ENCODE measurements at places on chromosomes 7 and 10.

DNA sequence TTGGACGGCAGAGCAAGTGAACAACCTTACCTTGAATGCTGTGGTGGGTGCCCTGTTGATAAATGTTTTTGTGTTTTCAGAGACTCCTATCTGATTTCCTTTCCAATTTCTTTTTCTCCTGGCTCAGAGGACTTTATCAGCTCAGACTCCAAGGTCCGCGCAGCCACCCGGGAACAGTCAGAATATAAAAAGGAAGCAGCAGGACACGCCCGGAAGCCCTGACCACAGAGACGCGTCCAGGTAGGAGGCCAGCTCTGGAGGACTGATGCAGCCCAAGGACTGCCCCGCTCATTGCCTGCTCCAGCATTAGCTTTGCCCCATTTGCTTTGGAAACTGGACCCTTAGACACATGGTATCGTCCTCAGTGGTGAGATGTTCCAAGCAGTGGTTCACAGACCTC lies 61.3 kb downstream of the TACC2 start:
- no peak for DNase-seq

DNA sequence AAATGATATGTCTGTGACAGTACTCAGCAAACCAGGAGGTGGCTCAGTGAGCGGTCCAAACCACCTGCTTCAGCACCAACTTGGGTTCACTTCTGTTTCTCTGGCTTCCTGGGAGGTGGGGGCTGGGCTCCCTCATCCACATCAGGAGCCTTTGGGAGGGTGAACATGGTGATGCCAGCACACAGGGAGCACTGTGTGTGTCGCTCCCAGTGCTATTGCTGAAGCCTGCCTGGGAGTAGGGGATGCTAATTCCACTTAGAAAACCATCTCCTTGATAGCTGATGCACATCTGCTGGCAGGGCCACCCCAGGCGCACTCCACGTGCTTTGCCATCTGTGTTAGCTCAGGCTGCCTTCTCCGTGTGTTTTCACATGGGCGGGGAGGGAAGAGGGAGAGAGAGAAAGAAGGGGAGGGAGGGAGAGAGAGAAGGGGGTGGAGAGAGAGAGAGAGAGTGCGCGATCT lies 58.0 kb downstream of the RAMP3 start:
- DNase-seq, result peak; percentile 72

- no peak for DNase-seq
Observed at GRCh38 chr7:33705333-33705833, 200.0 kb upstream of the BMPER start.

GRCh38 chr7:138105221-138105620 lies 29.0 kb downstream of the AKR1D1 start:
- DNase-seq, result no peak

GRCh38 chr7:15308821-15309220 lies 253.0 kb downstream of the AGMO start:
- DNase-seq, result no peak

GRCh38 chr7:39265641-39266591 lies 288.2 kb downstream of the POU6F2 start:
- DNase-seq, result peak; percentile 38

- DNase-seq, result no peak
Observed at GRCh38 chr7:135741905-135742304, 6.7 kb downstream of the FAM180A start.

DNA sequence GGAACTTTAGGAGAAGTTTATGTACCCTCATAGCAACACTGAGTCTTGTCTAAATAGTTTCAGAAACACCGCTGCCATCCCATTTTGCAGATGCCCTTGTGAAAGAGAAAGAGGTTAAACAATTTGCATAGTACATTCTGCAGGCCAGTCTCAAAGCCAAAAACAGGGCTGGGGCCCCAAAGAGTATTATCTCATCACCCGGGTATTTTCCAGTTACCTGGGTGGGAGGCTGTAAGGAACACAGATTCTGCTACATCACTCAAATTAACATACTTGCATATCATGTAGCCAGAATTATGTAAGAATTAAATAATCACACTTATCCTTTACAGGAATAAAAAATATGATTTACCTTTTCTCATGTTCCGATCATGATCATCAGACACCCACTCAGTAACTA lies 3.1 kb upstream of the FAM171A1 start:
- no peak for DNase-seq

GRCh38 chr7:16515785-16516685 lies 10.6 kb upstream of the LRRC72 start:
- DNase-seq, result no peak

DNA sequence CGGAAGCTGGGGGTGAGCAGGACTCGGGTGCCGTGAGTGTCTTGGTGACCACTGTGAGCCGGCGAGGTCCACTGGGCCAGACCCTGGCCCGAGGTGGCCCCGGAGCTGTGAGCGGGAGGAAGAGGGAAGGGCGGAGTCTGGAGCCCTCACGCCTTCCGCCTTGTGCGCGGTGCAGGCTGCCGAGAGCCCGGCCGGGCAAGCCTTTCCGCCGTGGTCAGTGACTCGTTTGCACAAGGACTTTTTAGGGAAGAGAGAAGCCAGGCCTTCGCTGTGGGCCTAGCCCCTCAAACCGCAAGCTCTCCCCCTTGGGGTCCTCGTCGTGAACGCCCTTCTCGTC lies 40.9 kb upstream of the ZNF32 start:
- no peak for DNase-seq

- peak; percentile 98 for DNase-seq
Observed at GRCh38 chr10:73358331-73359279, at the start of gene CFAP70. CFAP70 (minus strand) TSS chr10:73358864; CDS start chr10:73354796, 4,068 bp downstream.

GRCh38 chr10:127532193-127532592 lies 16.9 kb upstream of the NPS start:
- no peak for DNase-seq

DNA sequence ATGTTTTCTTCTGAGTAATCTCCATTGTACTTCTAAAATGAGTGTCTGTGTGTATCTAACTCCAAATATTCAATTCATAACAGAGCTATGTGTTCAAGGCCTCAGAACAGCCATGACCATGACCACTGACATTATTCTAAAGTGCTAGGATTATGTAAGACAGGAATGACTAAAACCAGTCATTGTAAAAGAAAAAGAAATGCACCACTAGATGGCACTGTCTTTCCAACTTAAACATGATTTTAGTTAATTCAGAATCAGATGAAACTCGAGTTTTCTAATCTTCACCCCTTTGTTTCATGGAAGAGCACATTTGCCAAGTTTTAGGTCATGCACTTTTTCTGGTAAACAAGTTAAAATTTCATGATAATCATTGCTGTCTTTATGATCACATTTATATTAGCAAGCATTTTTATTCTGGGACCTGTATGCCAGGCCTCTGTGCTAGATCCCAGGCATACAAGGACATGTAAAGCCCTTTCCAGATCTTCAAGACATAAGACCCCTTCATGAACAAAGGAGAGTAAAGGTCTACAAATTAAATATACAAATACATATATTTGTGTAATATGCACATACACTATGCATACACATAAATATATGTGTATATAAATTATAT lies 26.1 kb upstream of the RSU1 start:
- DNase-seq, result peak; percentile 89

- DNase-seq, result no peak
Observed at GRCh38 chr7:88191911-88192310, 27.9 kb downstream of the SRI start.

- no peak for DNase-seq
Observed at GRCh38 chr10:118843647-118844265, 89.0 kb upstream of the CACUL1 start.

DNA sequence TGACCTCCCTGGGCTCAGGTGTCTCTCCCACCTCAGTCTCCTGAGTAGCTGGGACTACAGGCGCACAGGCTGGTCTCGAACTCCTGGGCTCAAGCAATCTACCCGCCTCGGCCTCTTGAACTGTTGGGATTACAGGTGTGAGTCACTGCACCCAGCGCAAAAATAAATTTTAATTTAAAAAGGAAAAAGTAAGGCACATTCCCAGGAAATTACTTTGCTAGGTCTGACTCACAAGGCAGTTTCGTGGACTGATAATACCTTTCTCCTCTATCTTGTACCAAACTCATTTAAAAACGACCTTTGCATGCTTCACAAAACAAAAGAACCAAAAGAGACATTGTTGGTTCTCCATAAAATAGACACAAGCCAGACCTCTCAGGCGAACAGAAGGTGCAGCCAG lies 29.7 kb downstream of the PARP12 start:
- DNase-seq, result no peak

- peak; percentile 21 for DNase-seq
Observed at GRCh38 chr10:26931223-26931622, 70.5 kb upstream of the ABI1 start.

GRCh38 chr10:97635577-97635976 lies 2.3 kb upstream of the MORN4 start:
- no peak for DNase-seq

- no peak for DNase-seq
Observed at GRCh38 chr7:85896531-85896930, 709.7 kb upstream of the SEMA3D start.

DNA sequence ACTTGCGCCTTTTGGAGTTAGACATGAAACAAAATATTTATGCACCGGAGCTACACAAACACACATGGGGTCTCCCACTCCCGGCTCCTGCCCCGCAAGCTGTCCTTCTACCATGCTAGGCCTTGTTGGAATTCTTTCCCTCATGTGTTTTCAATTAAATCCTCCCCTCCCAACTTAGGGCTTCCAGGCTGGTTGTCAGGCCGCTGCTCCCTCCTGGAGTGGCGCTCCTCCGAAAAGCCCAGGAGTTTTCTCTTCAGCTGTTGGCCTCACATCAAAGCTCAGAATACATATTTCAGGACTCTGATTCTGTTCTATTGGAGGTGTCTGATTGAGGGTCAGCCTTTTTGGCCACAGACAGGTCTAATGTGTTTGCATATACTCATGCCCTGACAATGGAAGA lies 113.3 kb downstream of the FANK1 start:
- DNase-seq, result peak; percentile 30

GRCh38 chr7:135102372-135102771 lies 45.5 kb upstream of the TMEM140 start:
- no peak for DNase-seq

GRCh38 chr10:3425716-3426115 lies 253.1 kb upstream of the PITRM1 start:
- DNase-seq, result no peak

DNA sequence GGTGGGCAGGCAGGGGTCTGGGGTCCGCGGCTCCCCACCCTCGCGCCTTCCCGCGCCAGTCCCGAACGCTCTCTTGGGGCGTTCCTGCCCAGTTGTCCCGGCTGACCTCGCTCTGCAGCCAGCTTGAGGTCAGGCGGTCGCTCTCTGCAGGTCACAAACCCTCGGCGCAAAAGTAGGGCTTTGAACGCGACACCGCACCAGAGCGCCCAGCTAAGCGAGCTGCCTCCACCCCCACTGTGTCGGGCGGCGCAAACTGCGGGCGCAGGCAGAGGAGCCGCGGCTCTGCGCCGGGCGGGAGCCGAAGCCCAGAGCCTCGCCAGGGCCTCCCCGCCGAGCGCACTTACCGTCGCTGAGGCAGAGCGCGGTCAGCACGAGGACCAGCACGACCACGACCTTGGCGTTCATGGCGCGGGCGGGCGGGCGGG lies 284 bp downstream of the CXCL12 start:
- DNase-seq, result peak; percentile 71

DNA sequence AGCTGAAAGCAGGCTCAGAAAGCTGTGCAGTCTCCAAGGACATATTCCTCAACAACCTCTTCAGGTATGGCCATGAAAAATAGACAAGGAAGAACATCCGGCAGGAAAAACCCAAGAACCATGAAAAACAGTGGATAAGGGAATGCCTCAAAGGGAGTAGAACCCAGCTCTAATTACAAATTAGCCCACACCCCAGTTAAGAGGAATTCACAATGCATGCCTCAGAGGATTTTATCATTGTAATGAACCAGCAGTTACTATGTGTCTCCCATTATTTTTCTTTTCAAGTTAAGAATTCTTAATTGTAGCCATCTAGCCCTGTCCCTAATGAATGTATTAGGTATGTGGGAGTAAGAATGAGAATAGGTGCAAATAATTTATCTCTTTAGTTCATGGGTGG lies 19.7 kb upstream of the TNKS2 start:
- DNase-seq, result no peak

- DNase-seq, result no peak
Observed at GRCh38 chr10:63114031-63114814, 18.9 kb upstream of the NRBF2 start.

GRCh38 chr7:23712368-23713284 lies 2.6 kb downstream of the STK31 start:
- DNase-seq, result peak; percentile 85

DNA sequence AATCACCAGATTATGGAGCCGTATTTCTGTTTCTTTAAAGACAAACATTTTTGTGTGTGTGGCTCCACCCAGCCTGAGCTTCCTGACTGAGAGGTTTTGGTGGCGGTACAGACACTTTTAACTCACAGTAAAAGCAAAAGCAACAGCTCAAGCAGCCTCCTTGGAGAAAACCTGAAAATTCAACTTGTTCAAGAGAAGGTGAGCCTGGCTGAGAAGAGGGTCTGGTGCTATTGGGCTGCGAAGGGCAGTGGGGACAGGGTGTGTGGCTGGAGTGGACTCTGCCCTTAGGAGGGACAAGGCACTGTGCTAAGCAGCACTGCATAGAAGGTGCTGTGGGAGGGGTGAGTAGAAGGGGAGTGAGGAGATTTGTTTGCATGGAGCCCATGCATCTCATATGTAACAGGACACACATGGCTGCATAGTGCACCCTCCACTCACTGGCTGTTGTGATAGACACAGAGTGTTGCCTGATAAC lies at the start of gene GIMAP7:
GIMAP7 (plus strand) TSS at position 125 of the 475 bp plus-strand sequence. CDS start 5,103 bp downstream, outside the sequence.
- DNase-seq, result no peak

DNA sequence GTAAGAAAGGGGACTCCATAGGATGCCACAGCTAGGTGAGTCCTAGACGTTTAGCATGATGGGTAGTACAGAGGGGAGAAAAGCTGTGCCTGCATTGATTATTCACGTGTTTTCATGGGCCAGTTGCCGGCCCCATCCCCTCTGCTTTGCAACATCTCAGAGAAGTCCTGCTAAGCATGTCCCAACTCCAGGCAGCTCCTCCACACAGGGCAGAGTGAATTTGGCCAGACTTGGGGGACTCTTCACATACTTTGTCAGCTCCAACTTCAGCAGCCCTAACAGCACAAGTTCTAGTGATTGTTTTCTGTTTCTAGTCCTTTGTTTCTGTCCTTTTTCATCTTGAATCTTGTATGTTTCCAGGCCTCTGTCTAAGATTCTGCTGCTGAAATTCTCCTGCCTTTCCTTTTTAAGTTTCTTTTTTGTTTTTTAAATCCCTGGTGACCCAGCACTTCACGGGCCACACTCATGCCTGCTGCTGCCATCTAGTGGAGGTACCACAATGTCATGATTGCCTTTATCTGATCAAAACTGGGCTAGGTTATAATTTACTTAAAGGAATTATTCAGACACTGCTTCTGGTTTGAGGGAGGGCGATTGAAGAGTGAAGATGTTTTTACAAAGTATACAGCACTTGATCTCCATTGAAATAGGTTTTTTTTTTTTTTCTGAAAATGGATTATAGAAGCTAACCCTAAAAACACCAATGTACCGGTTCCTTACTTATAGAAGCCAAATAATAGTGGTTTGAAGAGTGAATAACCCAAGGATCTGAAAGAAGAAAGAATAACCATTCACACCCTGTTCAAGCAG lies 276.9 kb downstream of the CSTF2T start:
- peak; percentile 79 for DNase-seq

GRCh38 chr7:85669225-85669624 lies 482.4 kb upstream of the SEMA3D start:
- DNase-seq, result no peak

- peak; percentile 56 for DNase-seq
Observed at GRCh38 chr7:249989-250388, 40.0 kb upstream of the FOXL3 start.
